ENCODE measurements at places on chromosomes 3 and 15.

GRCh38 chr3:43394041-43394554 lies 107.8 kb downstream of the SNRK start:
- peak; percentile 35 for DNase-seq
- peak overlapping the region; percentile 54 for H3K27ac ChIP-seq
- H3K27me3 ChIP-seq: no peaks in the 10 kb centered on the region
- H3K4me3 ChIP-seq: no peak overlapping the region
- H3K36me3 ChIP-seq: no peaks in the 10 kb centered on the region

- no peaks in the 10 kb centered on the region for H3K4me1 ChIP-seq
- no peak for DNase-seq
- no peak overlapping the region for H3K27ac ChIP-seq
Measured at GRCh38 chr15:76846782-76847181, 58.4 kb downstream of the SCAPER start.

- no peaks in the 10 kb centered on the region for H3K27me3 ChIP-seq
- no peak overlapping the region for H3K4me3 ChIP-seq
- no peak for DNase-seq
- H3K27ac ChIP-seq: no peak overlapping the region
- H3K36me3 ChIP-seq: no peaks in the 10 kb centered on the region
- H3K4me1 ChIP-seq: no peaks in the 10 kb centered on the region
Measured at GRCh38 chr3:2526926-2527325, 428.3 kb downstream of the CNTN4 start.

DNA sequence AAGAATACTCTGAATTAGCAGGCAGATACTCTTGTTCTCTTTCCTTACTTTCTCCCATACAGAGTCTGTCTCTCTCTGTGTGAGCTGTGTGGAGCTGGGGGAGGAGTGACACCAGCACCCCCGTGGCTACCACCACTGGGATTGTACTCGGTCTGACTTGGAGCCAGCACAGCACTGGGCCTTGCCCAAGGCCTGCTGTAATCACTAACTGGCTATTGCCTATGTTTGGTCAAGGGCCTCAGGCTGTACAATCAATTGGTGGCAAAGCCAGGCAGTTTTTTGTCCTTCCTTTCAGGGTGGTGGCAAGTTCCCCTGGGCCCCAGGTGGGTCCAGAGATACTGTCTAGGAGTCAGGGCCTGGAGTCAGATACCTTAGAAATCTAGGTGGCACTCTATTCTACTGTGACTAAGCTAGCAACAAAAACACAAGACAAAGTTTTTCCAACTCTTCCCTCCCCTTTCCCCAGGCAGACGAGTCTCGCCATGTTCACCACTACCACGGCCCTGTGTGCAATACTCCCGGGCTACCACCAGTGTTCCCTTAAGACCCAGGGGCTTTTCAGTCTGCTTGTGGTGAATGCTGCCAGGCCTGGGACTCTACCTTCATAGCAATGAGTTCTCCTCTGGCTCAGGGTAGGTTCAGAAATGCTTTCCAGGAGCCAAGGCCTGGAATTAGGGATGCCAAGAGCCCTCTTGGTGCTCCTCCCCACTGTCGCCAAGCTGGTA lies 151.8 kb downstream of the KCNAB1 start:
- H3K36me3 ChIP-seq: no peaks in the 10 kb centered on the region
- no peak for DNase-seq
- no peaks in the 10 kb centered on the region for H3K27me3 ChIP-seq
- no peak overlapping the region for H3K27ac ChIP-seq

DNA sequence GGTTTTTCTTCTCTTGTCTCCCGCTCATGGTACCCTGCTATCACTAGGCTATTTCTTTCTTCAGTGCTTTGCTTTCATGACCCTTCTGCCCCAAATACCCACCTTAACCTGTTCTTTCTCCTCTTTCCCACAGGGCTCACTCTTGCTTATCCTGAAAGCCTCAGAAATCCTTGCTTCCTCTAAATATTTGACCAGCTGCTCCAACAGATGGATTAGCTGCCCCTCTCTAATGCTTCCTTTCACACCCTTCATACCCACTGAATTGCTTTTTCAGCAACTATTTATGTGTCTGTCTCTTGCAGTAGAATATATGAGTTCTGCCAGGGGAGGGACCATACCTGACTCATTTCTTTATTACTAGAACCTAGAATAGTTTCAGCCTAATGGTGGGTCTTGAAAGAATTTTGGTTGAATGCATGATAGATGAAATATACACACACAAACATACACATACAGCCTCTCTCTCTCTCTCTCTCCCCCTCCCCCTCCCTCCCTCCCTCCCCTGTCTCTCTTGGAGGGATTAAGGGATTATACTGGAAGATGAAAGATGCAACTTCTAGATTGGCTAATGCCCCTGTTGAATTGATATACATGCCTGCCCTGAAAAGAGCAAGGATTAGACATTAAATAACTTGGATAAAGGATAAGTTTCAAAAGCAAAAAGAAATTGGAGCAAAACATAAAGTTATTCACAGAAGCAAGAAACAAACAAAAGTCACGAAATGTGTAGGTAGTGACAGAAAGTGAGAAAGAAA lies 95.0 kb upstream of the GADL1 start:
- no peaks in the 10 kb centered on the region for H3K36me3 ChIP-seq
- DNase-seq: no peak
- no peak overlapping the region for H3K4me3 ChIP-seq
- H3K4me1 ChIP-seq: no peaks in the 10 kb centered on the region
- no peaks in the 10 kb centered on the region for H3K27me3 ChIP-seq

- no peaks in the 10 kb centered on the region for H3K27me3 ChIP-seq
- DNase-seq: no peak
- no peaks in the 10 kb centered on the region for H3K4me1 ChIP-seq
- no peak overlapping the region for H3K27ac ChIP-seq
Measured at GRCh38 chr3:21390136-21390535, 360.9 kb downstream of the ZNF385D start.

DNA sequence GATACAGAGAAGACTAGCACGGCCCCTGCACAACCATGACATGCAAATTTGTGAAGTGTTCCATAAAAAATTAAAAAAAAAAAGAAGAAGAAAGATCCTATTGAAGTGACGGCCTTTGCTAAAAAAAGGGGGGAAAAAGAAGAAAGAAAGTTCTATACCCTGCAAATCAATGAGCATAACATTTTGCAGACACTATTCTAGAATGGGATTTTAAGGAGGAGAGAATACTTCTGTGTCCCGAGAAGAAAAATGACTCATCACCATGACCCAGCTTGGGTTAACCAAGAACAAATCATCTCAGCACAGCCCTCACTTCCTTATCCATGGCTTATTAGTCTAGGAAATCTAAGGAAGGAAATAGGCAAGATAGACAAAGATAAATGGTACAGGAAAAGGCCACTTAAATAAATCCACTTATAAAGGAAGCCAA lies 7.4 kb upstream of the SH3BP5 start:
- peaks cover 7% of the 10 kb centered on the region for H3K4me1 ChIP-seq
- no peak overlapping the region for H3K27ac ChIP-seq
- H3K36me3 ChIP-seq: no peaks in the 10 kb centered on the region
- H3K4me3 ChIP-seq: no peak overlapping the region

DNA sequence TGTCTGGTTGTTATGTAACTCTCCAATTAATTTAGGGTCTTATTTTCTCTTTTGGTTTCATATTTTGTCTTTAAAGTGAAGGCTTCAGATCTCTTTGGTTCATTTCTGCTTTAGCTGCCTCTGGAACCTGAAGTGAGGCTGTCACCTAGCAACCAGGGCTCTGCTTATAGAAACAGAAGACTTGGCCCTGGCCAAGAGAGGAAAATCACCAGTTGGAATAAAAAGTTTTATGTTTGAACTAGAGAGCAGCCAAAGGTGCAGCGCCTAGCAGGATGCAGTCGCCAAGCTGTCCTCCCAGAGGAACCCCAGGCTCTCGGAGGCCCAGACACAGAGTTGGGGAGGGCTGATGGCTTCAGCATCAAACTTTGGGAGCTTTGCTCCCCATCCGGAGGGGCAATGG lies 41.1 kb downstream of the LYZL4 start:
- H3K36me3 ChIP-seq: no peaks in the 10 kb centered on the region
- H3K4me3 ChIP-seq: no peak overlapping the region
- no peaks in the 10 kb centered on the region for H3K27me3 ChIP-seq
- DNase-seq: no peak
- H3K4me1 ChIP-seq: no peaks in the 10 kb centered on the region
- no peak overlapping the region for H3K27ac ChIP-seq

DNA sequence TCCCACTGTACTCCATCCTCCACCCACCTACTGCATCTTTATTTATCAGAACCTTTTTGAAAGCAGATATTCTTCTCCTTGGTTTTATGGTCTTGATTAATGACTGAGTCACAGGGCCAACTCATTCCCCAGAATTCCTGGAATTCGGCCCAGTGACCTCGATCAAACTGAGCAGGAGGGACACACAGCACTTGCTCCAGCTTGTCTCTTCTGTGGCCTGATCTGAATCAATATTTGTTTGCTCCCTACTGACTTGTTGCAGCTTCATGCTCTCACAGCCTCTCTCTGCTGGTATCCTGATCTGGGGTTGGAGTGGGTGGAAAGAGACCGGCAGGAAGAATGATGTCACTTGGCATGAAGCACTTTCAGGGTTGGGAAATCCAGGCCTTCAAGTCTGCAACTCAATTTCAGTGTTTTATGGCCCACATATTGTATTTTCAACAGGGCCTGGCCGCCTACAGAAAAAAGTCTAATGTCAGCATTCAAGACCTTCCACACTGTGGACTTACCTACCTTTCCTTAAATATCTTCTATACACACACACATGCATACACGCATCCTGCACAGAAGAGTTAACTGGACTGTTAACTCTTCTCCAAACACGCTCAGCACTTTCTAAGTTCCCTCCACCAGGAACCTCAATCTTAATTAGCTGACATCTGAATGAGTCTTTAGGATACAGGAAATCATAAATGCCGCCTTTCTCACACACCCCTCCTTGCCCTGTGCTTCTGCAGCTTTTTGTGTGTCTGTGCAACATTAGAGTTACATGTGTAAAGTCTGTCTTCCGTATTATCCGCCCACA lies 4.6 kb downstream of the ANXA2 start:
- peaks cover 11% of the 10 kb centered on the region for H3K36me3 ChIP-seq
- no peaks in the 10 kb centered on the region for H3K27me3 ChIP-seq
- H3K4me1 ChIP-seq: peaks cover 85% of the 10 kb centered on the region
- H3K4me3 ChIP-seq: peak overlapping the region; percentile 23
- peak; percentile 51 for DNase-seq

- no peak for DNase-seq
- H3K27me3 ChIP-seq: no peaks in the 10 kb centered on the region
- no peak overlapping the region for H3K27ac ChIP-seq
Measured at GRCh38 chr3:64961301-64961700, 273.5 kb upstream of the ADAMTS9 start.

GRCh38 chr3:48989796-48990635 lies at the start of gene P4HTM:
Gene P4HTM, plus strand, starts transcription at chr3:48990241. Its CDS starts 16 bp downstream, at chr3:48990257.
- peaks cover 27% of the 10 kb centered on the region for H3K4me1 ChIP-seq
- peak; percentile 62 for DNase-seq
- H3K27ac ChIP-seq: peak within 1 kb of the TSS; percentile 82
- no peaks in the 10 kb centered on the region for H3K36me3 ChIP-seq
- peak within 1 kb of the TSS; percentile 85 for H3K4me3 ChIP-seq

DNA sequence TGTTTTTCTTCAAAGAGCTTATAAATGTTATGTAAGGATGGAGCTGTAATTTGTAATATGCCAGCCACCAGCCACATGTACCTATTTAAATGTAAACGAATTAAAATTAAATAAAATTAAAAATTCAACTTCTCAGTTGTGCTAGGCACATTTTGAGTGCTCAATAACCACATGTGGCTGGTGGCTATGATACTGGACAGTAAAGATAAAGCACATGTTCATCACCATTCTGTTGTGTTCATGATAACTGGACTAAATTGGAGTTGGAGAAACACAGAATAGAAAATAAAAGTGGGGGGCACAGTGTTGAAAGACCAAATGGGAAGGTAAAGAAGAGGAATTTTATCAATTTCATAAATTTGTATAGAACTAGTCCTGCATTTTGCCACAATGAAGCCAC lies 49.8 kb upstream of the DAZL start:
- H3K4me3 ChIP-seq: no peak overlapping the region
- H3K27ac ChIP-seq: no peak overlapping the region
- H3K27me3 ChIP-seq: no peaks in the 10 kb centered on the region
- H3K36me3 ChIP-seq: no peaks in the 10 kb centered on the region
- no peaks in the 10 kb centered on the region for H3K4me1 ChIP-seq
- no peak for DNase-seq
